Activated naive CD8-positive, alpha-beta T cell treated with anti-CD3 and anti-CD28 coated beads, Interleukin-2, amount 50 U/mL, for 24 hours (primary cell): ENCODE measurements at places on chromosomes 7 and 10.

- DNase-seq, result no peak
Measured at GRCh38 chr7:78567836-78568235, 769.3 kb downstream of the PHTF2 start.

DNA sequence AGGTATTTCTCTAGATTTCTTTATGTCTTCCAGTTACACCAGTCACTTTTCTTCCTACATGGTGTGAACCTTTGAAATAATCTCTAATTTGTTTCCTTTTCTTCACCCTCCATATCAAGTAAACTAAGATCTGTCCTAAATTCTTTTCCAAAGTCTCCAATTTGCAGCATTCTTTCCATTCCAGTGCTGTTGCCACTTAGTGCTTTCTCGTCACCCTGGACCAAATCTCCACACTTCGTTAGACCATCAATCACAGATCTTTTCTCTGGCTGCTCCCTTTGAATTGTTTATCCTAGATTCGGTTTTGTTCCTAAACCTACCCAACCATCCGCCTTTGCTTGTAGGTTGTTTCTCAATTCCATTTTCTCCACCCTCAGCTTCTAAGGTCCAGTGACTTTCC lies 74.7 kb downstream of the DYNC1I1 start:
- DNase-seq, result no peak

DNA sequence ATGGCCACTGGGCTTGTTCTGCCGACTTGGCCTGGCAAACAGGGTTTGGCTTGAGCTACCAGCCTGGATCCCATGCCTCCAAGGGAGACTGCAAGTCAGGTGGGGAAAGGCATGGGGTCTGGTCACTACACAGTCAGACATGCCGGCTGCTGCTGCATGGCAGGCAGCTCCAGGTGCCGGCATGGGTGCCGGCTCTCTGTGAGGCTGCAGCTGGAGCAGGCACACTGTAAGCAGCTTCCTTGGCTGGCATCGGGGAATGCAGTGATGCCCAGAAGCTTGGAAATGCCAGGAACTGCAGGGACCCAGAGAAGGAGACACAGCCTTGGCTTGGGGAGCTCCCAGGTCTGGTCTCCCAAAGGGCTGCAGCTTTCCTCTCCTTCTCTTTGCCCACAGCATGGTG lies 305.5 kb upstream of the NRG3 start:
- DNase-seq, result no peak

GRCh38 chr7:118793582-118793981 lies 569.1 kb downstream of the ANKRD7 start:
- DNase-seq, result no peak
